NCI-H526 (cell line): ENCODE measurements at places on chromosomes 1 and 21.

DNA sequence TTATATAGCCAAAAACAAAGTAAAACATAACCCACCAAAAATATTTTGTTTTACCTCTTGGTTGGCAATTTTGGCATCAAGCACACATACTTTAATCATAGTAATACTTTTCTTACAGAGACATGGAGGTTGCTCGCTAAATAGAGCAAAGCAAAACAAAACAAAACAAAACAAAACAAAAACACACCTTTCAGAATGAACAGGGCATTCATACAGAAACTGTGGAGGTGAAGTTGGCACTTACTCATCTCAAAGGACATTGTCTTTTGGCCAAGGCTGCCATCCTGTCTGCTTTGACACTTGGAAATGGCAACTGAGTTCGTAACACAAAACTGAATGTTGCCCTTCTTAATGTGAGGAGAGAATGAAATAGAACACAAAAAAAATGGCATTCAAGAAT, 773.1 kb downstream of the USP25 start:
- DNase-seq: no peak

DNA sequence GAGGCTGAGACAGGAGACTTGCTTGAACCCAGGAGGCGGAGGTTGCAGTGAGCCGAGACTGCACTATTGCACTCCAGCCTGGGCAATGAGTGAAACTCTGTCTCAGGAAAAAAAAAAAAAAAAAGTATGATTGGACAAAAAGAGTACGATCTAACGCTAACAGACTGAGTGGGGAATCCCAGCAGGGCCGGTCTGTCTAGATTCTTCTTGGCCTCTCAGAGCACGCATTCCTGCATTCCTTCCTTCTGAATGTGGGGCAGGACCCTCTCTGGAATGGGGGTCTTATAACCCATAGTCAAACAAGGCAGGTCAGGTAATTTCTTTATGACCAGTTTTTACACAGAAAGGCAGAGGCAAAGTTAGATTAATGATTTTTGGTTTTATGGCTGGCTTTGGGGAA, 92.0 kb upstream of the PPM1J start:
- no peak for DNase-seq

GRCh38 chr1:5709461-5709975, 282.7 kb downstream of the NPHP4 start:
- DNase-seq: no peak

GRCh38 chr1:11211925-11212587, 22.9 kb downstream of the ANGPTL7 start:
- DNase-seq: no peak

DNA sequence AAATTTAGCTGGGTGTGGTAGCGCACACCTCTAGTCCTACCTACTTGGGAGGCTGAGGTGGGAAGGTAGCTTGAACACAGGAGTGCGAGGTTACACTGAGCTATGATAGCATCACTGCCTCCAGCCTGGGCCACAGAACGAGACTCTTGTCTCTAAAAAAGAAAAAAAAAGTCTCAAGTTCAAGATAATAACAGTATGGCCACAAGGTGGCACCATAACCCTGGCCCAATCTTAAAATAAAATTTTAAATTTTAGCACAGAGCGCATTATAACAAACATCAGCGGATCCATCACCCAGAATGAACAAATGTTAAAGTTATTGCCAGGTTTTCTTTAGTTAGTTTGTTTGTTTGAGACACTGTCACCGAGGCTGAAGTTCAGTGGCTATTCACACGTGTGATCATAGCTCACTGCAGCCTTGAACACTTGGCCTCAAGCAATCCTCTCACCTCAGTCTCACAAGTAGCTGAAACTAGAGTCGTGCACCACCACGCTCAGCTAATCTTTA, 2.9 kb upstream of the HTR6 start:
- DNase-seq: peak; percentile 39

DNA sequence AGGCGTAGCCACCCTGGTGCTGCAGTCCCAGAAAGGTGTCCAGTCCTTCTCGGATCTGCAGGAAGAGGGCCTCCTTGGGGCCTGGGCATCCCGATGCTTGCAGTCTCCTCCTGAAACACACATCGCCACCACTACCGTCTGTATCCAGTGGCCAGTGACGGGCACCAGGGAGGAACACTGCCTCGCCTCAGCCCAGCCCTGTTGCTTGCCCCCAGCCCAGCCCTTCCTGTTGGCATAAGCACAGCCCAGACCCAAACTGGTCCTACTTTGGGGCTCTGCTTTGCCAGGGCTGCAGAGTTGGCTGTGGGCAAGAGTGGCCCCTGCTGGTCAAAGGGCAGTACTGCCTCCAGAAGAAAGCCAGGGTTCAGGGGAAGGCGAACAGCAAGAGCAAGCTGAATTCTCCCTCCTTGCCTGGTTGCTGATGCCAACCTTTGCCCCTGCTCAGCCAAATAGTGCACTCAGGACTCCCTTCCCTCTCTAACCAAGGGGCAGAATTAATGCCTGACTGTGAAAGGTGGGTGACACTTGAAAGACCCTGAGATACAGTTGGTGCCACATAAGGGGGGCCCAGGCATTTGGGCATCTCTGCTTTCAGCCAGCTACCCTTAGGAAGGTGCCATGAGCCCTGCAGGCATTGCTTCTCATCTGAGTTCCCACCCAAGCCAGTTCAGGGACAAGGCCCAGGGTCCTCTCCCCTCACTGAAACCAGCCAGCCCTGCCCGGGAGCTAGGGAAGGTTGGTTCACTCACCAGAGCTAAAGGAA, 11.1 kb upstream of the ARHGEF2 start:
- DNase-seq: peak; percentile 92

DNA sequence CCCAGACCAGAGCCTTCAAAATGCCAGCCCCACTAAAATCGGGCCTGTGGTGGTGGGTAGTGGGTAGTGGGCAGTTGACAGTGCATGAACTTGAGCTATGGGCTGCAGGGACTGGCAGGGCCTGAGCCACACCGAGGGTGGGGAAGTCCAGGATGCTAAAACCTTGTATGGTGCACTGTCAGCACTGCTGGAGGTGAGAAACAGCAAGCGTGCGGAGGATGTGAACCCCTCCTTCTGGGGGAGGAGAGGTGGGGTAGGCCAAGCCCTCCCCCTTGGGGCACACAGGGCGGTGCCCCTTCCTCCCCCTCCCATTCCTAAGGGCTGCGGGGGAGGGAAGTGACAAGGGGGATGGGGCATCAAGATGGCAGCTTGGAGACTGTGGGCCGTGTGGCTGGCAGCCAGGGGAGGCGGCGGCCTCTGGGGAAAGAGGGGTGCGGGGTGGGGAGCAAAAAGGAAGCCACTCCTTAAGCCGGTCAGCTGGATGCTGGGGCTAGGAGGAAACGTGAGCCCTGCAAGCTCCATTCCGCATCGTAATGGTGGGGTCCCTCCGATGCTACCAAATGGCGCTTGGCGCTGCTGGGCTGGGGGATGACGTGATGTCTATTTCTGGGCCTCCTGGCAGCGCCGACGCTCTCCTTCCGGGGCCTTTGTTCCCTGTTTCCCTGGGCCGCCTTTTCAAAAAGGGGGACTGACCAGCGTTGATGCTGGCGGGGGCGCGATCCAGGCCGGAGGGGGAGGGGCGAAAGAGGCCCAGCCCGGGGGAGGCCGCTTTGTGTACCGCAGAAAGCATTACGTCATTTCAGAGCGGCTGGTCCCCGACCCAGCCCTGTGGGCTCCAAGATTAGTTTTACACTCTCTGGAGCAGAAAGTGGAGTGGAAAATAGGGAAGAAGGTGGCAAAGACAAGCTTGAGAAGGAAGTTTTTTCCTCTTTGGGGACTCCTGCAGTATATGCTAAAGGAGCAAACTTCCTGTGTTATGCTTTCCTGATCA, 809 bp downstream of the SYT11 start:
- DNase-seq: peak; percentile 86

DNA sequence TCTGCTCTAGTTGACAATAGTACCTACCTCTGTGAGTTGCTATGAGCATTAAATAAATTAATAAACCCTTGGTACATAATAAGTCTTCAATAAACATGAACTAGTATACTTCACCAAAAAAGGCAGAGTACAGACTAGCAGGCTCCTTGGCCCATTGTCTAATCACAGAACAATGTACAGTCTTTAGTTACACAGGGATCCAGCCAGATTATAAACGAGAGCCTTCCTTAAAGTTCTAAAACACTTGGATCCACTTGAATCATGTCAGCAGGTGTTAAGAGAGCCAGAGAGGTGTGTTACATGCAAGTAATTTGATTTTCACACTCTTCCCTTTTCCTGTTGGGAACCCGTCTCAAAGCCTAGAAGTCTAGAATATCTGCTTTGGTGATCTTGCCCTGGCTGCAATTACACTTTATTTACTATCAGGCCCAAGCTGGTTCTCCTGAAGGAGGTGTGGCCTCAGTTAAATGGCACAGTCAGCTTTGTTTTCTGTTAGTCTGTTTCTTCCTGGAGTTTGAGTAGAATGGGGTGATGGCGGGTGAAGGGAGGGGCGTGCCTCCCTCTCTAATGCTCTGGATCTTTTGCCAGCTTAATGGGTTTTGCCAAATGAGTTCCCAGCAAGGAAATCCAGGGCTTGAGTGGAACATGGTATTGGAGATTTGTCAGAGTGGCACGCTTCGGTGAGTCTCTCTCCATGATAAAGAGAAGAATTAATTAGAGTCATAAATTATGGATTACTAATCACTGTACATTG, 570.9 kb upstream of the CAMK1G start:
- DNase-seq: no peak

GRCh38 chr21:17422931-17423330, 89.9 kb upstream of the CXADR start:
- no peak for DNase-seq

- DNase-seq: peak; percentile 88
These were observed 46.3 kb downstream of the GPA33 start for GRCh38 chr1:167043752-167044488.

DNA sequence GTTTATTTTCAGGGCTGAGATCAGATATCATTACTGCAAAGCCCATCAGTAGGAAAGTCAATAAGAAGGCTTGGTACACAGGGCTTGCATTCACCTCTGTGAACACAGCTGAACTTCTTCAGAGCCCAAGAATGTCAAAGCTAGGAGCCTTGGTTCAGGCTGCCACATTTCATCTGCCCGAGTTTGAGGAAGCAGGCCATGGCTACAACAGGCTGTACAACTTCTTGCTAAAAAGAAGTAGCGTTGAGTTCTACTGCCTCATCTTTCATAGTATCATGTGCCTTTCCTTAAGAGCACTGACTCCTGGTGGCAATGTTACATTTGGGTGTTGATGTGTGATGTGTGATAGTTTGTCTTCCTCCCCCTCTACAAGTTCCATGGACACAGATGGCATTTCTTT, 10.1 kb downstream of the C1orf162 start:
- no peak for DNase-seq

DNA sequence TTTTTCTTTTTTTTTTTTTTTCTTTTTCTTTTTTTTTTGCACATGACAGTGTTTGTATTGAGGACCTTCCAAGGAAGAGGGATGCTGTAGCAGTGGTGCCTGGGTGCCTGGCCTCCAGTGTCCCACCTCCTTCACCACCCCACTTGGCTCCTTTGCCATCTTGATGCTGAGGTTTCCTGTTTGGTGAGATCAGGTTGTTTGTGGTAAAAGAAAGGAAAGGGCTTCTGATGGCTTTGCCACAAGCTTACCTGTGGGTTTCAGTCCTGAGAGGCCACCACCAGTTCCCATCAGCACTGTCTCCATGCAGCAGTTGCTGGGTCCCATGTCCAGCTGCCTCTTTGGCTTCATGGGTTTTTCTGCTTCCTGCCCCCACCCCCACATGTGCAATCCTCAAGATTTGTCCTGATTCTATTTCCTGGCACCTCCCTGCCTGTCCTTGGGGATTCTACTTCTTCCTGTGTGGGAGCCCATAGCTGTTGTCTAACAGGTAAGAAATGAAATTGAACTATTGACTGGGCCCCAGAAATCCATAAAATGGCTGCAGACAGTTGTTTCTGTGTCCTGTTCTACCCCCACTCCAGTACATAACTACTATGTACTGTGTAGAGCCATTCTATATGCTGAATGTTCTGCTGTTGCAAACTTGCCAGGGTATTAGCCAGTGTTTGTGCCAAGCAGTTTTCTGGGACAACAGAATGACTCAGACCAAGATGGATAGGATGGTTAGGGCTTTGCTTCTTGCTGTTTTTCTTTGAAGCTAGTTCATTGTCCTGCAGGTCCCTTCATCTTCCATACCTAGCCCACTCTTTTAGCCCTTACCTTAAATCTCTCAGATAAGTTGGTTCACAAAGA, 4.2 kb upstream of the CCDC28B start:
- DNase-seq: no peak

DNA sequence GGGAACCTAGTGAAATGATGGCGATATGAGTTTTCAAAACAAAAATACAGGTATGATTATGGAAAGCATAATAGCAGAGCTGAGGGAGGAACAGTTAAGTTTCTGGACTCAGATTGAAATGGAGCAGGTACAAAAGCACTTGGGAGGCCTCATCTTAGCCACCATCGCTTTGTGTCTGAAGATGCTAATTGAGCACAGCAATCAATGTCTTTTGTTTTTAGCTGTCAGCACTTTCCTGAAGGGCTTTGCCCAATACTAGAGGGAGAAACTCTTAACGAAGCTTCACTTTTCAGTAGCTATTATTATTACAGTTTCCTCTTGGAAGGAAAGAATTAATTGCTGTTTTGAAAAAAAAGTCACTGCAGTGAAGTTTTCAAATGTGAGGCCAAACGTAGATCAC, 348.7 kb downstream of the RWDD3 start:
- DNase-seq: no peak

DNA sequence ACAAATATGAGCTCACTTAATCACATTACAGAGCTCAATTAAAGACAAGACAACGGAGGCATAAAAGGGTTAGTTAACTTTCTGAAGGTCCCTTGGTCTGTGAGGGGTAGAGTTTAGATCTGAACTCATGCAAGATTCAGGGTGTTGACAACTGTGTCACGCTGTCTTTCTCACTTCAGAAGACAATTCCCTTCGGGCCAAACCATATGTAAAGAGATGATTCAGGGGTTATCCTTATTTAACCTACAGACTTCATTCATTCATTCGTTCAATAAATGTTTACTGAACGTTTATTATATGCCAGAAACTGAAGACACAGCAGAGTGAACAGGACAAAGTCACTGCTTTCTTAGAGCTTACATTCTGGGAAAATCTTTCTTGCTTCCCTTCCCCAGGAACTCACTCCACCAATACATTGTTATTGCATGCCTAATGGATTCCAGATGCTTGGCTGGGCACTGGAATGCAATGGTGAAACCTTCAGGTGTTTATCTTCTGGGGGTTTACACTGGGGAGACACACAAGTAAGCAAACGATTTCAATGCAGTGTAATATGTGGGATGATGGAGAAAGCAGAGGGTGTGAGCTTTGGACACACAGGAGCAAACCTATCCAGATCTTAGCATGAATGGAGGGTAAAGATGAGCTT, 6.4 kb downstream of the XCL1 start:
- DNase-seq: no peak

DNA sequence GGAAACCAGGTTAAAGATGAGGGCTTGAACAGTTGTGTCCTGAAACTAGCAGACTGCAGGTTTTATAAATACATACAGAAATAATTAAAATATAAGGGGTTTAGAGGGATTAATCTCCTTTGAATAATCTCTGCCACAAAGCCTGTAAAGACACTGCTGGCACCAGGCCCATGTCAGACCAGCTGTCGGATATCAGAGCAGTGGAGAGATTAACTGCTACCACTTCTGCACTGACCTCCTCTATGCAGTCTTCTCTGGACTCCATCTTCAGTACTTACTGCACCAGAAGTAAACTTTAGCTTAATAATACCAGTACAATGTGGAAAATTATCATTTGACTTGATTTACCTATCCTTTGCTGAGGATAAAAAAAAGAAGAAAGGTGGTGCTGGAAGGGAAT, 128.6 kb downstream of the LHX4 start:
- no peak for DNase-seq

GRCh38 chr1:188615321-188615720, 1786.6 kb downstream of the PLA2G4A start:
- DNase-seq: no peak
